ENCODE measurements at places on chromosomes 5 and 9.

- no peak for DNase-seq
Measured at GRCh38 chr9:121619545-121620324, 31.7 kb upstream of the DAB2IP start.

GRCh38 chr9:95854386-95855020 is 21.0 kb upstream of the ERCC6L2 start:
- no peak for DNase-seq

- DNase-seq, result no peak
Measured at GRCh38 chr5:121296356-121296755, 555.3 kb upstream of the FTMT start.

DNA sequence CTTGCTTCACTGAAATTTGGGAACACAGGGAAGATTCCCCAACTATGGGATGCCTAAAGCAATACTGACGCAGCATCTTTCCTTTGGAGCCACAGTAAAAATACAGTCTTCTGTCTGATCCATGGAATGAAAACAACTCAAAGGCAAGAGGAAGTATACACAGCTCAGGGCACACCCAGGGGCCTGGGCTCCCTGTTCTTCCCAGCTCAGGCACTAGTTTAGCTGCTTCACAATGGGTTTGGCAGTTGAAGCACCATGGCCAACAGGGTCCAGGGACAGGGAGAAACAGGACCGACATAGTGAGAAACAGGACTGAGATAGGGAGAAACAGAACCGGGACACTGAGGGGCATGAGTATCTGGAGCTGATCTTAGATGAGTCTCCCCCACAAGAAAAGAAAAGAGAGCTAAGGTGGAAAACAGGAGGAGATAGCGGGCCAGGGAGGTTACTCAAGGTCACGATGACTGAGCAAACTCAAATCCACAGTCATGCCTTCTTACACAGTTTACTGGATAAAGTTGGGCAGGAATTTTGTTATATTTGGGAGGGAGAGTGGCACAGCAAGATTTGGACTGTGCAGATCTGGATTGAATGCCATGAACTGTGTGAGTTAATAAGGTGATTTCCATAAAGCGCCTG is 198.8 kb downstream of the SMARCA2 start:
- no peak for DNase-seq

GRCh38 chr9:126623667-126624478 is 10.1 kb downstream of the LMX1B start:
- no peak for DNase-seq

DNA sequence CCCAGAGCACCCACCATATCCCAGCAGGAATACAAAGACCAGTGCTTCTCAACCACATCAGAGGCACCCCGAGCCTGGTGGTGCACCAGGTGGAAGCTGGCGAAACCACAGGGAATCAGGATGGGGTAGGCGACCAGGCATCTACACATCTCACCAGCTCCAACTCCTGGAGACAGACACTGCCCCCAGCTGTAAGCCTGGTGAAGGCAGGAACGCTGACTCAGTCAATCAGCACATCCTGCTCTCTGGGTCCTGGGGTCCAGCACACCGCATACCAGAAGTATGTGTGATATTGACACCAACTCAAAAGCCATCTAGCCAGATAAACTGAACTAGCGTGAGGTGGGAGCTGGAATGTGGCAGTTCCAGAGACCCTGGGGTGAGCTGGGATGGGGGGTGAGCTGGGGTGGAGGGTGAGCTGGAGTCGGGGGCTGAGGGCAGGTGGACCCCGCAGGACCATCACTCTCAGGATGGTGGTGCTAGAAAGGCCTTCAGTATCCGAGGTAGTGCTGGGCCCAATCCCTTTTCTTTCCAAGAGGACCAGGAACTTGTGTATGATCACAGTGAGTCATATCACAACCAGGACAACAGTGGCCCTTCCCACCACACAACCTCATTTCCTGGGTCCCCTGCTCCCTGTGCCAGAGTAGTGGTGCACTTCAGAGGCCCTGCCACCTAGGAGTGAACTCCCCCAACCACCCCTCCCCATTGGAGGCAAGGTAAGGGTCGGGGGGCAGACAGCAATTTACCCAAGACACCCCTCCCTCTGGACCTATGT is 2.5 kb downstream of the DBN1 start:
- no peak for DNase-seq

Measured in T-helper 22 cell (primary cell).